ENCODE measurements at places on chromosomes 4 and X. TPM values are rescaled to one million over a fixed set of nuclear protein-coding genes. Genes with fewer than 3 reads are reported as not detected.

The MAGEA11 gene
- total RNA-seq: not detected

GRCh38 chrX:73182502-73183114, 32.0 kb downstream of the NAP1L2 start:
- no peak for DNase-seq

The BRS3 gene
- not detected for total RNA-seq

GRCh38 chr4:105126311-105127169, 20.1 kb upstream of the TET2 start:
- no peak for DNase-seq
